ENCODE measurements at places on chromosomes 4 and X.

DNA sequence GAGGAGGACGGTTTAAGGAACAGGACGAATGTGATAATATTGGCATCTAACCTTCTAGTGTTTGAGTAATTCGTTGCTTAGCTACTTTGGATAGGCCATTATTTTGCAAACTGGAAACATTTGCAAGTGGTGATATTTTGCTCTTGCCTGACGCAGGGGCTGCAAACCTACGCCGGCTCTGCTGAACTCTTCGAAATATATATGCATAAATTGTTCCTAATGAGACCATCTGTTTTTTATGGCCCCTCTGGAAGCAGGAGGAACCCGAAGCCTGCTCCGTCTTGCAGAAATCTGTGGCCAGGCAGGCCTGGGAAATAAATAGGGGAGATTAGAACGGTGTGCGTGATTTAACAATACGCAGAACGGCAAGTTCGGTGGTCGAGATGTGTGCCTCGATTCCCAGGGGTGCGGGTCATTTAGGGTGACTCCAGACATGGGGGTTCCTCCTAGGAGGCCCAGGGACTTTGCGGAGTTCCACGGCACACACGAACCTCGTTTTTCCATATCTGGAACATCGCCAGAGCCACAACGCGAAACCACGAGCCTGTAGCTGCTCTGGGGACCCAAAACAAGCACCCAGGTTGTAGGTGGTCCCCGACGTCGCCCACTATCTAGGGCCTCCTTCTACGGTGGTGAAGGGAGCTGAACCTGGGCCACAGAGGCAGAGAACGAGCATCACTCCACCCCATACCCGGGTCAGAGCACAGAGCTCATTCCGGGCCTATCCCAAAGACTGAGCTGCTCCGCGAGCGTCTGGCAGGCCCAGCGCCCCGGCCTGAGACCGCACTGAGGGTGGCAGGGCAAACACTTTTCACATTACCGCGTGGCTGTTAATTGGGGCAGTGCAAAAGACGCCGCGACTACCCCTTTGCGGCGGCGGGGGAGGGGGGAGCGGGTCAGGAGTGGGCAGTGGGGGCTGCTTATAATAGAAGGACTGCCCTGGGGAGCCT lies 89.7 kb downstream of the BCOR start:
- no peak for DNase-seq

DNA sequence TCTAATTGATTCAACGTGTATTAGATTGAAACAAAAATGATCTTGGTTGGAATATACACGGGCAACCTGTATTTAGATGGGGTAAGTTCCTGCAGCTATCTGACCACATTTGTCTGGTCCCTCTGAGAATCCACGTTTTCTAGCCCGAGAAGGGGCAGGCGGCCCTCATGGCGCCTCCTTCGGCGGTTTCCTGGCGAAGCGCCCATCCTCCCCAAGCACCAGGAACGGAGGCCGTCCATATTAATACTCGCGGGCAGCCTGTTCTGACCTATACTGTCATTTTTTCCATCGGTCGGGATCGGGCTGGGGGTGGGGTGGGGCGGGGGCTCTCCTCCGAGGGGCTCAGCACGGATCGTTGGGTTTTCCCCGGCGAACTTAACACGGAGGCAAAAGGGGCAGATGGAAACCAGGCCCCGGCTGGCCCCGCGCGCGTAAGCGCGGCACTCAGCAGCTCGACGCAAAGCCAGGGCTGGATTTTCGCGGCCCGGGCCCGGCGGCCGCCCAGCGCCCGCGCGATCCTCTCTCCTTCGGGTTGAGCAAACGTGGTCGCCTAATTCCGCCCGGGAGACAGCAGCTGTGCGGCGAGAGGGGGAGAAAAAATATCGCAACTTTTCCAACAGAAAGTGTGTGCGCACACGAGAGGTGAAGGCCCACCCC lies 77.2 kb upstream of the BCOR start:
- DNase-seq = no peak

GRCh38 chr4:102606846-102607450 lies 105.8 kb downstream of the NFKB1 start:
- no peak for DNase-seq

DNA sequence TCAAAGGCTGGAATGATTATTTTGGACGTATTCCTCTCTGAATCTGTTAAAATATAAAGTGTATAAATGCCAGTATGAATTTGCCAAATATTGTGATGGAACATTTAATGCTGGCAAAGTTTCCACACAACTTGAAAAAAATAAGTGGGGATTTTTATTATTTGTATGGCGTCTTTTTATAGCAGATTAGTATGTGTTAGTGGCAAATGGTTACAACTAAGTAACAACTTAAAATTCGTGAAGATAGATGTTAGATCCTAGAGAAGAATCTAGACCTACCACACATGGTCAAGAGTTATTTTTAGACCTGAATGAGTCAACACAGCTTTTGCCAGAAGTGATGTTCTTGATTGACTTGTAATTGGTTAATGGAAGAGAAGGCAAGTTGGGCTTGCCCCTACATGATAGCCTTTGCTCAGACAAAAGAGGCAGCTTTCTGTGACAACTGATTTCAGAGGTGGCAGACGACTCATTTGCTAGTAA lies 4.8 kb downstream of the CPE start:
- no peak for DNase-seq

- DNase-seq = peak; percentile 90
Measured at GRCh38 chrX:2608638-2609430, 82.3 kb upstream of the CD99 start.

- no peak for DNase-seq
Measured at GRCh38 chrX:44974451-44974850, 101.5 kb downstream of the KDM6A start.

- no peak for DNase-seq
Measured at GRCh38 chr4:40548256-40548655, 81.4 kb downstream of the RBM47 start.

DNA sequence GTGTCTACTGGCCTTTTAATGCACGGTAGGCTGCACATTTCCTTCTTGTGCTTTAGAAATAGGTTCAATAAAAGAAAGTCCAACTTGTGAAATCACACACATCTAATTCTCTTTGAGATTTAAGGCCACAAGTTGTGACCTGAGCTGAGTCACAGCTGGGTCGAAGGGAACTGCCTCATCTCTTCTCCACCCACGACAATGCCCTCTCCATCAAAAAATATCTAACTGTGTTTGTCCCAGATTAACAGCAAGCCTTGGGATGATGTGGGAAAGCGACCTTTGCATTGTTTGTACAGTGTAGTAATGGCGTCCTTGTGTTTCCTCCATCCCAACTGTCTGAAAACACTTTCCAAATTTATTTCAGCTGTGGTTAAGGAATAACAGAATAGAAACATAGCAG lies 168.9 kb downstream of the AMELX start:
- DNase-seq = no peak

DNA sequence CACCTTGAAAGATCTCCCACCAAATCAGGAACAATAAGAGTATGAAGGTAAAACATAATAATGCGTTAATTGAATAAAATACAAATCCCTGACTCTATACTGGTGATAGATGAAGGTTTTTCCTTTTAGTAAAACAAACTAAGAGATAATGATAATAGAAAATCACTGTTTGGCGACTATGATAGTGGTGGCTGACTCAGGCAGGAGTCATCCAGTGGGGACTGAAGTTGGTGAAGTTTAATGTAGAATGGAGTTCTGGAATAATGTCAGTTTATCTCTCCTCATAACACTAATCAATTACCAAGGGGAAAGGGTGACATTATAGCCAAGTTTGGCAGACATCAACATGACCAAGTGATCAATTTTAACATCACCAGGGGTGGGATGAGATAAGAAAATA lies 21.3 kb downstream of the ABCG2 start:
- no peak for DNase-seq

DNA sequence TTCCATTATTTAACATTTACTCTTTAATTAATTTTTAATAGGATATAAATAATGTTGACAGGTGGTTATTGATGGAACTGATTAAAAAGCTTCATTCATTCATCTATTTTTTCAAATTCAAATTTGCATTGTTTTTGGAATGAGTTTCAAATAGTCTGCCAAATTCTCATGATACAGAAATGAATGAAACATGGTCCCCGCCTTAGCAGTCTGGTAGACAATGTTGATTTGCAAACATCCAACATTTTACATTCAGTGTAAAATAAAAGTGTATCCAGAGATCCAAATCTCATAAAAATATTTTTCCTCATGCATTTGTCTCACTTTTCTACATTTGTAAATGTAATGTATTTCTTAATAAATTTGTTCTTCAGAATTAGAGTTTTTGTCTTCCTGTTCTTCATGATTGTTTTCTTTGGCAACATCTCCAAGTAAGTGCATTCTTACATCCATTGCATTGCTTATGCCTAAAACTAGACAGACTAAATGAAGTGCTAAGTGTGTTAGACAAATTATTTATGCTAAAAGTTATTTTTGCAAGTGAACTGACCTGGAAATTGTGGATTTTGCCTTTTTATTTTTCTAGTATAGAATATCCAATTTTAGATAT lies 142.3 kb downstream of the PCDH18 start:
- no peak for DNase-seq

DNA sequence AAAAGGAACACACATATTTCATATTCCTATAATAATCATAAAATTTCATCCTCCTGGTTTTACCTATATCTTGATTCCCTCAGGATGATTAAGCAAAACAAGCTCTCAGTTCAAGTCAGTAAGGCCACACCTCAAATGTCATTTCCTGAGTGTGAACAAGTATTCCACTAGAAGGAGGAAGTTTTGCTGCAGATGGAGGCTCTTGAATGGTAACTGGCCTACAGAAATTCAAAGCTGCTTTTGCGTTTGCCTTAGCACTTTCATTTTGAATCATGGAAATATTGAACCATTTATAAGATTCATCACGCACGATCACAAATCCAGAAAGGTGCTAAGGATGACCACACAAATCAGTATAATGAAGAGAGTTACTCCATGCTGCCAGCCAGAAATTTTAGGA lies 254.4 kb upstream of the CXXC4 start:
- DNase-seq = no peak

GRCh38 chr4:19497705-19498104 lies 754.0 kb upstream of the SLIT2 start:
- no peak for DNase-seq

DNA sequence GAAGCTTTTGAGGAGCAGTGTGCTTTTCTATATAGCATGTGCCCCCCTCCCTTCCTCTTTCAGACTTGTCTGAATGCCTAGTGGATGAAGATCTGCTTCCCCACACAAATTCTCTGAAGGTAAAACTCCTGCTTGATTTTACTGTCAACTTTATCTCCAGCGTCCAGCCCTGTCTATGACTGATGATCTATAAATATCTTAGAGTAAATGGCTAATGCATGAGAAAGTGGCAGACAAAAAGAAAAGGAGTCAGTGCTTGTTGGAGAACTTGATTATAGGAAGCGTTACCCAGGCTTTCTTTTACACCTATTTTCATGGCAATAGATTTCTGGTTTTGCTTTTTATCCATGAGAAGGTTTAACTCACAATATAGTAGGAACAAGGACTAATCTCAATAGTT lies 168.3 kb upstream of the HS3ST1 start:
- no peak for DNase-seq

DNA sequence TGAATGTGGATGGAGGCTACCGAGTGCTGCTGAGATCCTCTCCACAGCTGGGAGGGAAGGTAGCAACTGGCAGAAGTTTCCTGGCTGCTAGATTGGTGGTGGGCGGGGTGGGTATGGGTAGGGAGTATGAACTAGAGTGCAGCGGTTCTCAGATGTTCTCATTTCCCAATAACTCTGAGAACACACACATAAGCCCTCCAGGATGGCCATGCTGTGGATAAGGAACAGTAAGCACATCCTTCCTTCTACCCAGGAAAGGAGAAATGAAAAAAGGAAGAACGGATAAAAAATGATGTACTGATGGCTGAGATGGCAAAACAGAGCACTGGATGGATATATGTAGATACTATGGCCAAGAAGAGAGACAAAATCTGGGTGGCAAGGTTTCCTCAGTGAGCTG lies 116.0 kb downstream of the ZNF827 start:
- DNase-seq = no peak

GRCh38 chr4:181502611-181503010 lies 740.6 kb upstream of the TENM3 start:
- DNase-seq = no peak

All from left ventricle myocardium inferior (tissue), 1 donor.